Pancreas (tissue), 10 donors: ENCODE measurements at places on chromosomes 2 and 18.

DNA sequence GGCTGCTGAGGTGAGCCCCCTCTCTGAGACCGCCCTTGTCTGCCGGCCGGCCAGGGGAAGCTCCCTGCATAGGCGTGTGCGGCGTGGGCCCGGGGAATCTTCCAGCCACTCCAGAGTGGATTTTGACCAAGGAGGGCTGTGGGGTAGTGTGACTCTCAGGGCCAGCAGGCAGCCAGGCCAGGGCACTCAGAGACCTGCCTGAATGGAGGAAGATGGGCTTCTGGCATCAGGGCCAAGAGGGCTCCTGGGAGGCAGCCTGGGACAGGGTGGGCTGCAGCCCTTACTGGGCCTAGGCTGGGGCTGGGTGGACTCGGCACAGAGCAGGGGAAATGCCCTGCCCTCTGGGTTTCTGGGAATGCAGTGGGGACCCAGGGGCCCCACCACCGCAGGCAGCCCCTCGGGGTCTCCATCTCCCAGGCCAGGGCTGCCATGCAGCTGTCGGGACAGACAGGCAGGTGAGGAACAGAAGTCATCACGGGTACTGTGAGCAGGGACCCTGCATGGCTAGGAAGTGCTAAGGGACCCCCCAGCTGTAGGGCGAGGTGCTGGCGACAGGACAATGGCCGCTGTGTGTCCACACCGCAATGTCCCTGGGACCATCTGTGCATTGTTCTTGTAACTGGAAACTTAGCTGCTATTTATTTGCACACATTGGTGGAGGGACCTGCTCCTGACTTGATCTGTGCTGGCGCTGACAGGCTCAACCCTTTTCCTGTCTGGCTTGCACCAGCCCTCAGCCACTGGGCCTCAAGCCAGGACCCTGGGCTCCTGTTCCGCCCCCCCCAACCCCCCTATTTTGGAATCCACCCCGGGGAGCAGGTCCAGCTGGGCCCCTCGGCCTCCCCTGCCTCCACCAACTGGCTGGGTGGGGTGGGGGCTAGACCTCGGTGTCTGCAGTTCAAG lies 4.1 kb downstream of the PDCD1 start:
- H3K4me3 ChIP-seq = no peak overlapping the region
- no peak for DNase-seq
- no peaks in the 10 kb centered on the region for H3K27me3 ChIP-seq
- H3K4me1 ChIP-seq = no peaks in the 10 kb centered on the region

DNA sequence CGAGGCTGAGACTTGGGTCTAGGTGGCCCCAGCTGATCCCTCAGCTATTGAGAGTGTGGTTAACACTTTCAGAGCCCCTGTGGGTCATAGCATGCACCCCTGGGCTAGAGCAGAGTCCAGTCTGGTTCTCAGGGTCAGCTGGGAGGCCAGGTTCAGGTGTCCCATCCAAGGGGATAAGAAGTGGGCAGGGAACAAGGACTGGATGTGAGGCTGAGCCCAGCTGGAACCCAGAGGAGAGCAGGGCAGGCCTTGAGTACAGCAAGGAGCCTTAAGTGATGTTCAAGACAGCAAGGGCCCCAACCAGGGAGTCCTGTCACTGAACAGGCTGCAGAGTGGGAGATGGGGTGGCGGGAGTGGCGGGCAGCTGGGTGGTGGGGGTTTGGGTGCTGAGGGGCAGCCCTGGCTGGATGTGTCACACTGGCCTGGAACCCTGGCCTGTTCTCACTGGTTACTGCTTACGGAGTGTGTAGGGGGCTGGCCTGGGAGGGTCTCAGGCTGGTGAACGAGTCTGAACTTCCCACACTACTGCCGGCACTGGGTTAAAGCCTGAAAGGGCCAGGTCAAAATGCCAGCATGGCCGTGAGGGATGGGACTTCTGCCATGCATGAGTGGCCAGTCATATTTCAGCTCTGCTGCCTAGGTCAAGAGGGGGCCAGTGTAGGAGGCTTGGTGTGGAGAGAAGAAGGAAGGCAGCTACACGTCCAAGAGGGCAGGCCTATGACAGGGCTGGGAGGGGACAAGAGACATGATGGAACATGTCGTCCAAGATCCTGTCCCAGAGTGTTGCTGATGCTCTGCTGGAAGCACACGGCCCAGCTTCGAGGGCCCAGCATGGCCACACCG lies 13.6 kb downstream of the TMEM185B start:
- H3K4me3 ChIP-seq = no peak overlapping the region
- no peaks in the 10 kb centered on the region for H3K27me3 ChIP-seq
- no peaks in the 10 kb centered on the region for H3K4me1 ChIP-seq
- no peak overlapping the region for H3K27ac ChIP-seq

DNA sequence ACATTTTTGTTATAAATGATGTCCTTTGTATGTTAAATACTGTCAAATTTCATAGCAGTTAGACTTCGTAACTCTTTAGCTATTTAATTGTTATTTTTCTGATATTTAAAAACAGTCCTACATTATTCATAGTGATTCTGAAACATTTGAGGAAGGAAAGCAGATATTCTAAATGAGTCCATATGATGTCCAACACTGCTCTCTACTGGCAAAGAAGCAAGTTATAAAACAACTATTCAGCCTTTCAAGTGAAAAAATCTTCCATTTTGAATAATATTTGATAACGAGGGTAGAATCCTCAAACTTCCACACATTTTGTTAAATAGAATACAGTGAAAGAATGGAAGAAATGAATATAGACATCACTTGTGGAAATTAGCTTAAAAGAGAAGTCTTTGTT lies 220.8 kb downstream of the GULP1 start:
- no peak for DNase-seq
- H3K4me1 ChIP-seq = peaks cover 21% of the 10 kb centered on the region
- no peaks in the 10 kb centered on the region for H3K36me3 ChIP-seq
- no peaks in the 10 kb centered on the region for H3K27me3 ChIP-seq
- H3K27ac ChIP-seq = no peak overlapping the region

- H3K4me3 ChIP-seq = no peak overlapping the region
- H3K27ac ChIP-seq = no peak overlapping the region
- no peak for DNase-seq
- no peaks in the 10 kb centered on the region for H3K27me3 ChIP-seq
- no peaks in the 10 kb centered on the region for H3K36me3 ChIP-seq
- no peaks in the 10 kb centered on the region for H3K4me1 ChIP-seq
Measured at GRCh38 chr18:46321955-46322354, 217.8 kb downstream of the HAUS1 start.

GRCh38 chr2:33292981-33293595 lies 183.4 kb upstream of the RASGRP3 start:
- H3K4me1 ChIP-seq = peaks cover 14% of the 10 kb centered on the region
- H3K36me3 ChIP-seq = no peaks in the 10 kb centered on the region
- DNase-seq = no peak
- H3K27me3 ChIP-seq = no peaks in the 10 kb centered on the region
- no peak overlapping the region for H3K4me3 ChIP-seq
- H3K27ac ChIP-seq = no peak overlapping the region

GRCh38 chr18:64137914-64138313 lies 11.0 kb downstream of the LINC00305 start:
- H3K36me3 ChIP-seq = no peaks in the 10 kb centered on the region
- no peaks in the 10 kb centered on the region for H3K27me3 ChIP-seq
- no peak for DNase-seq
- no peaks in the 10 kb centered on the region for H3K4me1 ChIP-seq

DNA sequence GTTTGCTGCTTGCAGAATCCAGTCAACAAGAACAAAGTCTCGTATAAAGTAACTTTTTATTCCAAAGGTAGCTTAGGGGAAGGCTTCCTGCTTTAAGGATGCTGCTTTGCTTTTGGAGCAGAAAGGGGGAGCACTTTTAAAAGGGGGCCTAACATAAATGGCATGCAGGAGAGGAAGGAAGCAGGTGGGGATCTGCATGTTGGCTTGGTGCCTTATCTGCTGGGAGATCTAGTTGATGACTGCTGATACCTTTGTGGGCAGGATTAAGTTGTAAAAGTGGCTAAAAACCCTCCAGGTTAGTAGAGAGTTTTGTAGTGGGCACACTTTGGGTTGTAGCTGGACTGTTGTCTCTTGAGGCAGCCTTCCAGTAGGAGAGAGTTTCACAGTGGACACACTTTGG lies 22.5 kb downstream of the UBR3 start:
- H3K4me3 ChIP-seq = no peak overlapping the region
- no peak overlapping the region for H3K27ac ChIP-seq
- H3K27me3 ChIP-seq = no peaks in the 10 kb centered on the region
- no peaks in the 10 kb centered on the region for H3K36me3 ChIP-seq
- H3K4me1 ChIP-seq = peaks cover 9% of the 10 kb centered on the region
